ENCODE measurements at places on chromosomes 5 and 9. TPM values are rescaled to one million over a fixed set of nuclear protein-coding genes. Genes with fewer than 3 reads are reported as not detected.
A peak's percentile ranks its signal among the peaks of the same experiment; 100 is the strongest.

- DNase-seq: no peak
These were observed 28.9 kb downstream of the TYRP1 start for GRCh38 chr9:12722131-12722530.

Gene PCBD2
- total RNA-seq: 7.6 TPM

Gene OR1L1
- not detected for total RNA-seq

Gene FOXI1
- total RNA-seq: not detected

GRCh38 chr5:53013857-53014256, 24.7 kb downstream of the ITGA2 start:
- no peak for DNase-seq

- DNase-seq: no peak
These were observed 37.4 kb upstream of the ZNF608 start for GRCh38 chr5:124783794-124784193.

GRCh38 chr5:149060325-149060724, 2.5 kb downstream of the SH3TC2 start:
- no peak for DNase-seq

Gene ADAMTS6
- total RNA-seq: 8.9 TPM

GRCh38 chr5:58227858-58228257, 232.0 kb downstream of the PLK2 start:
- DNase-seq: no peak

DNA sequence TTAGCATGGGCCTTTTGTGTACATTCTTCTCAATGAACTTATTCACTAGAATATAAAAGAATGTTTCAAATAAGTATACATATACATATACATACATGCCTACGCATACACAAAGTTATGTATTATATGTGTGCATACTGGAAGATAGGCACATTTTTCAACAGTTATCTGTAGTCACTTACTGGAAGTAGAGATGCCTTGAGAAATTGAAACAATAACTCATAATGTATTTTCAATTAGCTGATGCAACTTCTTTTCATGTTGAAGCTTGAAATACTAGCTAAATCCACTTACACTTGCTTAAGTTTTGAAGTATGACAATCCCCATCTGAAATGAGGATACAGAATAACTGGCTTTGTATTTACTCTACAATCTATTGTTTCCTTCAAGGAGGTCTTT, 469.0 kb upstream of the PTGER4 start:
- no peak for DNase-seq

DNA sequence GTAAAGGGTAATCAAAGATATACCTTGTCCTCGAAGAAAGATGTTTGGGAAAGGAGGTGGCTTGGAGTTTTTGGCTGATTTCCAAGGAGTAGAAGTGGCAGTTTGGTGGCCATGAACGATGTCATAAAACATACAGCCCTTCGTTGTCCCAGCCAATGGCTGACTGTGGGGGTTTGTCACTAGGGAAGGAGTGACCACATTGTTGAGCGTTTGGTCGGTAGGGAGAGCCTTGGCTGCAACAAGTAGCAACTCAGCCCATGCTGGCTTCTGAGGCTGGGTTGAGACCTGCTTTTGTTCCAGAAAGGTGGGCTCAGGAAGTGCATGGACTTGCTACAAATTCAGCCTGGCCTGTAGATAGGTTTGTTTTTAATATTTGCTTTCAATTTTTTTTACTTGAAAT, 128.3 kb downstream of the BOD1 start:
- DNase-seq: no peak

DNA sequence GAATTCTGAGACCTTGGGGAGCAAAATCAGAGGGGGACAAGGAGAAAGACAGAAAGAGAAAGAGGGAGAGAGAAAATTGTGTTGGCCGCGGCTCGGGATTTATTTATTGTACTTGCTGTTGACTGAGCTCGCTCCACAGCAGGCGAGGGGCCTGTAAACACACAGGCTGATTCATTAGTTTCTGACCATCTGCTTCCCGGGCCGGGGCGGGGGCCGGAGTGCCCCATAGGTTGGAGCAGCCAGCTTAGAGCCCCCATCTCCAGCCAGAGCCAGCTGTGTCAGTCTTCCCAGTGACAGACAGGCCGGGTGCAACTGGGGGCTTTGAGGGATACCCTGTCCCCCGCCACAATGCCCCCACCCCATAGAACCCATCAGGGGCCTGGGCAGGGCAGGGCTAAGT, 30.9 kb downstream of the NTNG2 start:
- DNase-seq: no peak

GRCh38 chr5:34410411-34411139, 245.6 kb upstream of the RAI14 start:
- DNase-seq: no peak

DNA sequence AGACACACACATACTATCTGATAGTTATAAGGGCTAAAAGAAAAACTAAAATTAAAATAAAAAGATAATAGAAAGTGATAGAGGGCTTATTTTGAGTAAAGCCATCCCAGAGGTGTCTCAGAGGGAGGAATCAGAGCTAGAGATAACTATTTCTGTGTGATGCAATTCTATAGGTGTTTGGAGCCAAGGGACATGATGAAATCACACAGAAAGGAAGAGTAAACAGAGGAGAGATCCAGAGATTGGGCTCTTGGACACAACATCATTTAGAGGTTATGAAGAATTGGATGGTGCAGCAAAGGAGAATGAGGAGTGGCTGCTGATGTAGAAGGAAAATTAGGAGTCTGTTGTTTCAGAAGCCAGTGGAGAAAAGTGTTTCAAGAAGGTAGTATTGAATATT, 393.5 kb downstream of the DIRAS2 start:
- DNase-seq: no peak

DNA sequence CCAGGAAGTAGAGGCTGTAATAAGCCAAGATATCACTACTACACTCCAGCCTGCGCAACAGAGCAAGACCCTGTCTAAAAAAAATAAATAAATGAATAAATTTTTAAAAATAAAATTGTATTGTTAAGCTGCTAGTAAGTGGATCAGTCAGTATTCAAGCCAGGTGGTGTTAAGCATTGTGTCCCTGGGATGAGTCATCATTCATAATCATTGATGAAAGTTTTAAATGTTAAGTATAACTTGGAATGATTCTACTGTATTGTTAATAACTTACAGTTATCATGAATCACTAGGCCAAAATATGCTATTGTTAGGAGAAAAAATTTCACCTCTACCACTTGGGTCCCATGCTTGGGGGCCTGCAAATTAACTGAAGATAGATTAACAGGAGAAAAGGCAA, 38.2 kb downstream of the MED10 start:
- no peak for DNase-seq

- no peak for DNase-seq
These were observed 702 bp downstream of the TMEM8B start for GRCh38 chr9:35829764-35830096.

DNA sequence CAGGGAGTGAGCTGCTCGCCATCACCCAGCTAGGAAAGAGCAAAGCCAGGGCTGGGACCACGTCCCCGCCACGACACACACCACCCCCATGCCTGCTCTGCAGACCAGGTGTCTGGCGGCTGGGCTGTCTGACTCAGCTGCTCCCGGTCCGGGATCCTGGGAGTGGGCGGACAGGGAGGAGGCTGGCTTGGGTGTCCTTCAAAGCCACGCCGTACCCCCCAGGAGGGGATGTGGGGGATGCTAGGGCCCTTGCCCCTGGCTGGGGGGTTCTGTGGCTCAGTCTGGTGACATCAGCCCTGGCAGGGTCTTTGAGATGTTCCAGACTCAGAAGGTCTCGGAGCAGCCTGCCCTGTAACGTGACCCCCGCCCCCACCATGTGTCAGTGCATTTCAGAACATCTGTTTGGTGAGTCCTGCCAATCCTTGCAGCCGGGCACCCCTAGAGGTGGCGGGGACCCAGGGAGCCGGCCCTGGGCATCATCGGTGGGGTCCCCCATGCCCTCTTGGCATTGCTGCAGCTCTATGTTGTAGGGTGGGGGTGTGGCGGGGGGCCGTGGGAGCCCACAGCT, 62.3 kb downstream of the HMCN2 start:
- no peak for DNase-seq

- no peak for DNase-seq
These were observed 107.4 kb downstream of the SCAMP1 start for GRCh38 chr5:78467752-78468357.

- DNase-seq: no peak
These were observed 7.8 kb upstream of the VLDLR start for GRCh38 chr9:2613730-2614271.

Gene PLEKHG4B
- total RNA-seq: not detected

Gene LCN2
- total RNA-seq: not detected

DNA sequence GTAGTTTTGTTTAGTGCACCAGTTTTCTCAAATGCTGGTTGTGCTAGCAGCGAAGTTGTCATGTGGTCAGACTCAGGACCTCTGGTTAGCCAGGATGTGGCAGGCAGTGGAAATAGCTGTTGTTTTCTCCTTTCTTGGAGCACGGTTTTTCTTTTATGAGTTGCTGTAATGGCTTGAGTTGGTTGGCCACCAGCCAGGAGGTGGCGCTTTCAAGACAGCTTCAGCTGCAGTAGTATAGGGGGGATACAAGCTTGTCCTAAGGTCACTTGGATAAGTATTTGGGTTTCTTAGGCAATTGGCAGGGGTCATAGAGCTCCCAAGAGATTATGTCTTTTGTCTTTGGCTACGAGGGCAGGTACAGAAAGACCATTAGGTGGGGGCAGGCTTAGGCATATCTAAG, 274.2 kb upstream of the TARS1 start:
- DNase-seq: no peak

DNA sequence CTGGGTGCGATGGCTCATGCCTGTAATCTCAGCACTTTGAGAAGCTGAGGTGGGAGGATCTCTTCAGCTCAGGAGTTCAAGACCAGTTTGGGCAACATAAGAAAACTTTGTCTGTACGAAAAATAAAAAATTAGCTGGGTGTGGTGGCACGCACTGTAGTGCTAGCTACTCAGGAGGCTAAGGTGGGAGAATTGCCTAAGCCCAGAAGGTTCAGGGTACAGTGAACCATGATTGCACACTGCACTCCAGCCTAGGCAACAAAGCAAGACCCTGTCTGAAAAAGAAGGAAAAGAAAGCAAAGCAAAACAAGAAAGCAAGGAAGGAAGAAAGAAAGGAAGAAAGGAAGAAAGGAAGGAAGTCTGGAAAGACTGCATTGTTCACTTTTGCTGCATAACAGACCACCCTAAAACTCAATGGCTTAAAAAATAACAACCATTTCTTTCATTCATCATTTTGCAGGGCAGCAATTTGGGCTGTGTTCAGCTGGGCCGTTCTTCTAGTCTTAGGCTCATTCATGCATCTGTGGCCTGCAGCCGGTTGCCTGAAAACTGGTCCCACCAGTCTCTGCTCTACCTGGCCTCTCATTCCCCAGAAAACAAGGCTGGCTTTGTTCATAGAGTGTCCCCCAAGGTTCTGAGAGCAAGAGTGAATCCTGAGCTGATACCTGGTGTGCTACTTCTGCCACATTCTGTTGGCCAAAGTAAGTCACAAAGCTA, 82.4 kb upstream of the MIER3 start:
- DNase-seq: no peak

DNA sequence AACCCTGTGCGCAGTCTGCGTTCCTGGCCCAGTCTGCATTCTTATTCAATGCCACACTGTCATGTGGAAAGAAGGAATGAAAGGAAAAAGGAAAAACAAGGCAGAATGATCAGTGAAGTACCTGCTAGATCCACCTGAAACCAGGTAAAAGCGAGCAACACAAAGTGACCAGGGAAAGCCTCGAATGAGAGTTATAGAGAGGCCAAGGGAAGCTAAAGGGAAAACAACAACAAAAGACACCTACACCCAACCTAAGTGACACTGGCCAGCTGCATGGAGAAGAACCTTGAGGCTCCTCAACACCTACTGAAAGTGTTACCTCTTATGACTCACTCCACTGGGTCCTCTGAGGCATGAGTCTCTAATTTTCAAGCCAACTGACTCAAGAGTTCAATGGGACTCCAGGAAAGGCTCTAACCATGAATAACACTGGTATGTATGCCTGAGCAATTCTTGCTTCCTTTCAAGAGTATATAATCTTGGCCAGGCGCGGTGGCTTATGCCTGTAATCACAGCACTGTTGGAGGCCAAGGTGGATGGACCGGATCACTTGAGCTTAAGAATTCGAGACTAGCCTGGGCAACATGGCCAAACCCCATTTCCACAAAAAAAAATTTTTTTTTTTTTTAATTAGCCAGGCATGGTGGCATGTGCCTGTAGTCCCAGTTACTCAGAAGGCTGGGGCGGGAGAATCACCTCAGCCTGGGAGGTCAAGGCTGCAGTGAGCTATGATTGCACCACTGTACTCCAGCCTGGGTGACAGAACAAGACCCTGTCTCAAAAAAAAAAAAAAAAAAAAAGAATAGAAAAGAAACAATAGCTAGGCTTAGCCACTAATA, 29.0 kb downstream of the MTMR12 start:
- no peak for DNase-seq

DNA sequence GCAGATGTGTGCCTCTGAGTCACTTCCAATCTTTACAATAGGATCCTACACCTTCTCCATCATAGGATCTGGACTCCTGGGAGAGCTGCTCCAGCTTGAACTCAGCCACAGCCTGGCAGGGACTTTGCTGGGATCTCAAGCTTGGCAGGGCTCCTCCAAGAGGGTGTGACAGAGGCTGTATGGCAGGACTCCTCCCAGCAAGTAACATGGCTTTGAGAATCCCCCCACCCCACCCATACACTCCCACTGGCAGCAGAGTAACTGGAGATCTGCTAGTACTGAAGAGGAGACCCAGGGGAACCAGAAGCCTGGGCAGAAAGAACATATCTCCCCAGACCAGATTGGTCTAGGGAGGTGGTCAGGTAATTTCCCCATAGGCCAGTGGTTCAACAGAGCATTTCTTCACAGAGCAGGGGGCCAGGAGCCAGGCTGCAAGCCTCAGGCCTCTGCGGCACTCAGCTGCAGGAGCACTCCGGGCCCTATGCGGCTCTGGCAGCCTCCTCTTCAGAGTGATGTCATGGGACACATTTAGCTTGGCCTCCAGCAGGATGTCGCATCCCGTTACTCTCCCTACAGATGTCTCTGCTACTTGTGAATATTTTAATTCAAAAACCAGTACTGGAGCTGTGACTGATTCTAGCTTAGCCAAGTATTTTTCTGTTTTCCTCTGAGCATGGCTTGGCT, 1.7 kb upstream of the ACSL6 start:
- DNase-seq: no peak

Gene DENND4C
- 41.5 TPM for total RNA-seq

GRCh38 chr9:8019636-8020035, 220.1 kb upstream of the DMAC1 start:
- DNase-seq: no peak

DNA sequence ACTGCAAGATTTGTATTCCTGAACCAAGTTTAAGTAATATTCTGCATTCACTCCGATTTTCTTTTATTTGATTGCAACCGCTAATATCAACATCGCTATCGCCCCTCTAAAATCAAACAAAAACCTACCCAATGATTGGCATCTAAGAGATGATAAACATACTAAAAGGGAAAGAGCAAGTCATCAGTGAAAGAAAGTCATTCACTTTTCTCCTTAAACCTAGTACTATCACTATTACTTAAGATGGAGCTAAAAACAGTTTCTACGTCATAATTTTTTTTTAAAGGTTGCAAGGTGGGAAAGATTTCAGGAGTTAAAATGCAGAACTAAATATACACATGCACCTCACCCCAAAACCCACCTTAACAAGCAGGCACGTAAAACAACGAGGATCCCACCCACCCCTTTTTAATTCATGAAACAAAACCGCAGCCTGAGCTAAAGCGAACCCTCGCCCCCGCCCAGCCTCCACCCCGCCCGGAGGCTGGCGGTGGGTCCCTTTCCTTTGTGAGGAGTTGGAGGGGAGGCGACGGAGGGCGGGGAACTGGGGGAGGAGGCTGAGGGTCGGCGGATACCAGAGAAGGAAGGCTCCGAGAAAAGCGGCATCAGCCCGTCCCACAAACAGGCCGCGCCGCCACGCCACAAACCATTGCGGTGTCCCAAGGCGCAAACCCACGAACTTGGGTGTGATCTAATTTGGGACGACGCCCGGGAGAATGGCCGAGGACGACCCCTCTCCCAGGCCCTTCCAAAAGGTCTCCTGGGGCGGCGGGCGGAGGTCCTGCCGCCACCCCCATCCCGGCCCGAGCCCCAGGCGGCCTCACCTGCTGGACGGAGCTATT, 861 bp downstream of the UBQLN1 start:
- DNase-seq: peak; percentile 67
